Lower lobe of right lung (tissue), 2 donors: ENCODE measurements at places on chromosomes 1 and 21. TPM values are rescaled to one million over a fixed set of nuclear protein-coding genes. Genes with fewer than 3 reads are reported as not detected.

- DNase-seq: no peak
Measured at GRCh38 chr1:231924180-231924579, 297.6 kb downstream of the DISC1 start.

DNA sequence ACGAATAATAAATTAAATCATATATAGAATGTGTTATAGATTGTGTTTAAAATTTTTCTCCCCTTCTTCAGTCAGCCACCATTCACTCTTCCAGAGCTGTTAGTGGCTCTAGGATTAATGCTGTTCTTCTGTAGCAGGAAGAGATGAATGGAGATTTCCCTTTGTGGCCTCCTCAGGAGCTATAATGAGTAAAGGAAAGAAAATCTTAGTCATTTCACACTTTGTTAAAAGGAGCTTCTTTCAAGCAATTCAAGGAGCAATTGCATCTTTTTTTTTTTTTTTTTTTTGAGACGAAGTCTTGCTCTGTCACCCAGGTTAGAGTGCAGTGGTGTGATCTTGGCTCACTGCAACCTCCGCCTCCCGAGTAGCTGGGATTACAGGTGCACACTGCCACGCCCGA, 23.7 kb upstream of the TMCO2 start:
- no peak for DNase-seq

- DNase-seq: peak; percentile 52
Measured at GRCh38 chr1:243917177-243917862, 67.3 kb upstream of the AKT3 start.

GRCh38 chr21:38142224-38142623, 114.6 kb upstream of the KCNJ15 start:
- DNase-seq: no peak

Gene GBP6
- total RNA-seq: 0.68 TPM
